SW 1271 (cell line): ENCODE measurements at places on chromosomes 3 and 15.

DNA sequence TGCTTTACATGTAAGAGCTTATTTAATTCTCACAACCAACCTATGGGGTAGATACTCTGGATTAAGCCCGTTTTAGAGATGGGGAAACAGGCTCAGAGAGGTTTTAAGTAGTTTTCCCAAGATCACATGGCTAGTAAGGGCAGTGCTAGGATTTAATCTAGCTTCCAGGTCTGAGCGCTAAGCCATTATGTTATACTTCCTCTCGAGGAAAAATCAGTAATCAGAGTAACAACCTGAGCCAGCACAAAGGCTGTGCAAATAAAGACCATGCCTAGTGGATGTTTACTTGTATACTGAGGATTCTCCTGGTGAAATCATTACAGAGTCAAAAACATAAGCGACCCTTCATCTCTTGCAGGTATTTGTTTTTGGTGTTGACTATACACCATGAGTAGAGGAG, 9.0 kb downstream of the FSTL1 start:
- DNase-seq, result no peak

DNA sequence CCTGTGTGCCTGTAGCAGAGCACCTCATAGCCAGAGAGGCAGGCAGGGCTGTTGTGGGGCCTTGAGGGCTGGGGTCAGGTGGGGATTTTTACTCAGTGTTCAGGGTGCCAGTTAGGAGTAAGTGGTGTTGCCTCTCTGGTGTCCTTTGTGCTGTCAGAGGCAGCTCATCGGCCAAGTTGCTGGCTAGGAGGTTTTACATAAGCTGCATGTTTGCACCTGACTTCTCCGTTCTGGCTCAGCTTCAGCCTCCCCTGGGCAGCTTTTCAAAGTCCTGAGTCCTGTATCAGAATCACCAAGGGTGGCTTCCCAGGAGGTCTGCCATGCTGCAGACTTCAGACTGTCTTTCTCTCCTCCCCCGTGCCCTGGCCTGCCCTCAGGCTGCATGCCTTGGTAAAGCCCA, 242.6 kb upstream of the TPM1 start:
- no peak for DNase-seq

- DNase-seq, result no peak
These were observed 190.0 kb downstream of the FHIT start for GRCh38 chr3:61061092-61061723.

DNA sequence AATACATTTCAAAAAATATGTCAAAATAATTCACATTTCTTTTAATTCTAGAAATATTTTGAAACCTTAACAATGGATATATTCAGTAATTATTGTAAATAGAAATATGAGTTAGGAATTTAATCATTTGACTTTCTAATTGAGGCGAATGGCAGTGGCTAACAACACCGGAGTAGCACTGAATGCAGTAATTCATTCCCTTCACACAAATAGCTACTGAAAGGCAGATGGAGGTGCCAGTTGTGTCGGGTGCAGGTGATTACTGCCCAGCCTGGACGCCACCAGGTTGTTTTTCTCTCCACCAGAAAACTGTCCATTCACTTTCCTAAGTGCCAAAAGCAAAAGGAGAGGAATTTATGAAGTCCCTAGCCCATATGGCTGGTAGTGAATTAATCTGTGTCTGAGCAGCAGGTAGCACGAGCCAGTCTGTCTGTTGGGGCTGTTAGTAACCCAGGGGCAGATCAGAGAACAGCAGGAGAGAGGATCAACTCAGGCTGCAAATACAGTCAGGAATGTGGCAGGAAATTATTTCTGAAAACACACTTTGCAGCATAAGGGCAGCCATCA, 79.3 kb upstream of the GMNC start:
- no peak for DNase-seq

GRCh38 chr3:138862531-138862923, 27.8 kb upstream of the PIK3CB start:
- no peak for DNase-seq

- DNase-seq, result no peak
These were observed 815 bp upstream of the ZNF280D start for GRCh38 chr15:56734013-56734635.

DNA sequence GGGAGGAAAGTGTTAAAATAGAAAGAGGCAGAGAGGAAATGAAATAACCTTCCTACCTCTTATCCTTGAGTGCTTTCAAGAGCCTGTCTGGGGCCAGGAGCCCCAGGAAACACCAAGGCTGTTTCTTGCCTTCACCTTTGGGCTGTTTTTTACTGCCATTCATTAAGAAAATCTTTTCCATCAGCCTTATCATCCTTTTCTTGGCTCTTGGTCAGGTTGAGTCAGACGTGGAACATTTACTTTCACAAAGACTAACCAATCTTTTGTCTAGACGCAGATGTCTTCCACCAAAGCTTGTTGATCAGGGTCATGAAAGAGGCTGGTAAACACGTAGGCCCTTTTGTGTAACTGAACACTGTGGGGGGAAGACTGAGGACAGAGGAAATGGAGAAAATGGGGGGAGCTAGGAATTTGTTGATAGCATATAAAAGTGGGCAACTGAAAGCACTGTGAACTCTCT, 151.0 kb upstream of the THBS1 start:
- no peak for DNase-seq

GRCh38 chr3:171122240-171122639, 95.7 kb upstream of the SLC2A2 start:
- DNase-seq, result no peak

- no peak for DNase-seq
These were observed 7.9 kb upstream of the GBE1 start for GRCh38 chr3:81769299-81769698.

- no peak for DNase-seq
These were observed 87.7 kb downstream of the MYO5A start for GRCh38 chr15:52440946-52441345.

- DNase-seq, result peak; percentile 21
These were observed 35.3 kb downstream of the CAPN7 start for GRCh38 chr3:15241341-15241740.

DNA sequence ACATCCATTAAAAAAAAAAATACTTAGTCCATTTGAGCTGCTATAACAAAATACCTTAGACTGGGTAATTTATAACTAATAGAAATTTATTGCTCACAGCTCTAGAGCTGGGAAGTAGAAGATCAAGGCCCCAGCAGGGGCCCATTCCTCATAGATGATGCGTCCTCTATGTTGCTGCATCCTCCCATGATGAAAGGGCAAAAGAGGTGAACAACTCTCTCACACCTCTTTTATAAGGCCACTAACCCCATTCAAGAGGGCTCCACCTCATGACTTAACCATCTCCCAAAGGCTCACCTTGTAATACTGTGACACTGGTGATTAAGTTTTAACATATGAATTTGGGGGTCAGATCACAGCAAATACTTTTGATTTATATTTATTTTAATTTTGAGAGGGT, 3.0 kb upstream of the TLNRD1 start:
- no peak for DNase-seq

GRCh38 chr3:78140866-78141265, 1101.0 kb downstream of the ROBO2 start:
- no peak for DNase-seq

DNA sequence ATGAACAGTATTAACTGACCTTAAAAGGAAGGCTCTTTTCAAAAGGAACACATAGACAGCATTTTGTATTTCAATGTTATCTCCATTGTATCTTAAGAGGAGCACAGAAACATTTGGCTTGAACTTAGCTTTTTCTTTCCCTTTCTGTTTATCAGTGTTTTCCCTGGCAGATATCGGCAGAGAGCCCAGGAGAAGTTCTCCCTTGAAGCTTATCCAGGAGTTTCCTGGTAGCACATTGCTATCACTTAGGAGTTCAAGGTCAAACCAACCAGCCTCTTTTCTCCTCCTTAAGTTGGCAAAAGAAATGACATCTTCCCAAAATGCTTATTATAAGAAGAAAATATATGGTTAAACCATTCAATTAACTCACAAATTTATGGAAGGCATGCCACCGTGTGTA, 344.6 kb upstream of the UBE2E2 start:
- DNase-seq, result no peak

DNA sequence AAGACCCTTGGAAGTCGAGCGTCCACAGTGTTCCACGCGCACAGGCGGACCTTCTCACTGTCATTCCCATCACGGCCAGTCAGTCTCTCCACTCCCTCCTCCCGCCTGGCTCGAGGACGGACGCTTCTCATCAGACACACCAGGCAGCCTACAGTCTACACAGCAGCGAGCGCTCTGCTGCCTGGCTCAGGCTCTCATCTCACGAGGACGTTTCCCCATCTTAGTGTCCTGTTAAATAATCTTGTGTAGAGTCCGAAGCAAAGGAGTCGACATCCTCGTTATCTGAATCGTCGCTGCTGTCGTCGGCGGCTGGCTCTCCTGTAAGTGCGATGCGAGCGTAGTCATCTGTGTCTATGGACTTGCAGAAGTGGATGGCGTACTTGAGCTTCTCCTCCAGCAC, 12.4 kb upstream of the OCA2 start:
- no peak for DNase-seq

- no peak for DNase-seq
These were observed 115.3 kb downstream of the POLR2M start for GRCh38 chr15:57821826-57822225.

- DNase-seq, result peak; percentile 40
These were observed 4.7 kb upstream of the DCBLD2 start for GRCh38 chr3:98906230-98906629.

- no peak for DNase-seq
These were observed 17.4 kb upstream of the RTP2 start for GRCh38 chr3:187719628-187720336.

- no peak for DNase-seq
These were observed 36.4 kb downstream of the ST8SIA2 start for GRCh38 chr15:92430069-92430440.

GRCh38 chr15:59360896-59361295, 11.8 kb downstream of the MYO1E start:
- no peak for DNase-seq
